Chondrocyte (in vitro differentiated cells): ENCODE measurements at places on chromosomes 1 and 21. TPM values are rescaled to one million over a fixed set of nuclear protein-coding genes. Genes with fewer than 3 reads are reported as not detected.

ZNF648 gene
- not detected in 3 replicates for total RNA-seq

PER3 gene
- 4.1 to 6.0 TPM (median 4.2 TPM) in 3 replicates for total RNA-seq

DNA sequence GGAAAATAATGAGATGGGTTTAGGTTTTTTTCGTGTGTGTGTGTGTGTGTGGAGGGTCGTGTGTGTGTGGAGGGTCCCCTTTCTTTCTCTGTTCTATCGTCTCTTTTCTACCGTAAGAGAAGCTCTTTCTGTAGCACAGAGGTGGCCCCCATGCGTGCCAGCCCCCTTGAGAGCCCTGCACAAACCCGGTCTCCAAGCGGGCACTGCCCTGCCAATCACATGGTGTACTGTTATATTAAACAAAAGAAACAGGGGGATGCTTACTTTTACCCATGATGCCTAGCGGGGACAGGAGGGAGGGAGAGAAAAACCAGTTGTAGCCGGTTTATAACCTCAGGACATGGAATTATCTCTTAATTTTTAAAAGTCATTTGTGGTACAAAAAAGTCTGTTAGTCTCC is 41.0 kb downstream of the GATAD2B start:
- H3K27ac ChIP-seq = no peak overlapping the region
- no peaks in the 10 kb centered on the region for H3K36me3 ChIP-seq
- DNase-seq = no peak
- H3K27me3 ChIP-seq = no peaks in the 10 kb centered on the region
- no peak overlapping the region for H3K4me3 ChIP-seq

DNA sequence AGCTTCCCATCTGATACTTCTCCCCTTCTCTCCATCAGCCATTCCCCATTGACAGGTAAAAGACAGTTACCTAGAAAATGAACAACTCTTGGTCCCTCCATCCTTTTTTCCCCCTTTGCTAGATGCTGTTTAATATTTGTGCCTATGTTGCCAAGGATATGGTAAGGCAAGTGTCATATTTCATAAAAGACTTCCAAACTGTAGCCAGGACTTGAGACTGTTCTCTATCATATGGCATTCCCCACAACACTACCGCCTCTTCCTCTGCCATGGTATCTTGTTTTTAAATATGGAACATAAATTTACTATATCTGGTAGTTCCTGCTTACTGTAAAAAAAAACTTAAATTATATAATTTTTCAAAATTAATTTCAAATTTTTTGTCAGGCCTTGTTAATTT is 97.2 kb downstream of the PHTF1 start:
- H3K36me3 ChIP-seq = peaks cover 14% of the 10 kb centered on the region
- no peak overlapping the region for H3K4me3 ChIP-seq
- no peak for DNase-seq

GRCh38 chr21:41821081-41821755 is 54.4 kb upstream of the RIPK4 start:
- no peaks in the 10 kb centered on the region for H3K27me3 ChIP-seq
- no peak overlapping the region for H3K27ac ChIP-seq
- DNase-seq = no peak
- peaks cover 12% of the 10 kb centered on the region for H3K4me1 ChIP-seq

- no peaks in the 10 kb centered on the region for H3K36me3 ChIP-seq
- peaks cover 8% of the 10 kb centered on the region for H3K4me1 ChIP-seq
- H3K27ac ChIP-seq = no peak overlapping the region
- H3K4me3 ChIP-seq = no peak overlapping the region
- DNase-seq = no peak
Measured at GRCh38 chr21:43654806-43655489, 4.3 kb downstream of the HSF2BP start.
